ENCODE measurements at places on chromosomes 6 and 20.

- DNase-seq, result no peak
These were observed 11.8 kb upstream of the FOXF2 start for GRCh38 chr6:1377526-1377925.

GRCh38 chr6:54194067-54194466 lies 82.8 kb downstream of the MLIP start:
- no peak for DNase-seq

GRCh38 chr6:72525821-72526510 lies 95.9 kb upstream of the KCNQ5 start:
- no peak for DNase-seq

DNA sequence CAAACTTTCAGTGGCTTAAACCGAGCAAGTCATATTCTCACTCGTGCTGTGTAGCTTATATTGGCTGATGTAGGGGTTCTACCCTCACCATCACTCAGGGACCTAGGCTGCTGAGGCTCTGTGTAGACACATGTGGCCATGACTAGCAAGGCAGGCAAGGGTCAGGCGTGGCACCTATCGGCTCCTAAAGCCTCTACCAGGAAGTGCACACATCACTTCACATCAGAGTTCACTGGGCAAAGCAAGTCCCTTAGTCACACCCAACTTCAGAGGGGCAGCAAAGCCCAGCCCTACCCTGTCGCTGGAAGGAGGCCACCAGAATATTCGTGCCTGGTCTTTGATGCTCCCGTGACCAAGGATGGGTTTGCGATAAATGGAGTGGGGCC lies 42.9 kb downstream of the PPP1R14C start:
- DNase-seq, result no peak

GRCh38 chr6:100693249-100693927 lies 187.7 kb downstream of the ASCC3 start:
- DNase-seq, result no peak

DNA sequence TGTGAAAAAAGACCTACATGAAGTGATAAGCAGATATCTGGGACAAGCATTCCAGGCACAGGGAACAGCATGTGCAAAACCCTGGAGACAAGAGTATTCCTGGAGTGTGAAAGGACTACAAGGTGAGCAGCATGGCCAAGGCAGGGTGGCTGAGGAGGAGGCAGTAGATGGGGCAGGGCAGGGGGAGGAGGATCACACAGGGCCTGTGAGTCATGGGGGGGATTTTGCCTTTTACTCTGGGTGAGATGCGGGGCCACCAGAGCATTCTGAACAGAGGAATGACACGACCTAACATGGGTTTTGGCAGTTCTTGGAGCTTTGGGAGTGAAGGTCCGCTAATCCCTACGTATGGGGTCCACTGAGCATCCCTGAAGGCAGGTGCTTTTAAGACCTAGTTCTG lies 69.8 kb upstream of the CCN6 start:
- no peak for DNase-seq

DNA sequence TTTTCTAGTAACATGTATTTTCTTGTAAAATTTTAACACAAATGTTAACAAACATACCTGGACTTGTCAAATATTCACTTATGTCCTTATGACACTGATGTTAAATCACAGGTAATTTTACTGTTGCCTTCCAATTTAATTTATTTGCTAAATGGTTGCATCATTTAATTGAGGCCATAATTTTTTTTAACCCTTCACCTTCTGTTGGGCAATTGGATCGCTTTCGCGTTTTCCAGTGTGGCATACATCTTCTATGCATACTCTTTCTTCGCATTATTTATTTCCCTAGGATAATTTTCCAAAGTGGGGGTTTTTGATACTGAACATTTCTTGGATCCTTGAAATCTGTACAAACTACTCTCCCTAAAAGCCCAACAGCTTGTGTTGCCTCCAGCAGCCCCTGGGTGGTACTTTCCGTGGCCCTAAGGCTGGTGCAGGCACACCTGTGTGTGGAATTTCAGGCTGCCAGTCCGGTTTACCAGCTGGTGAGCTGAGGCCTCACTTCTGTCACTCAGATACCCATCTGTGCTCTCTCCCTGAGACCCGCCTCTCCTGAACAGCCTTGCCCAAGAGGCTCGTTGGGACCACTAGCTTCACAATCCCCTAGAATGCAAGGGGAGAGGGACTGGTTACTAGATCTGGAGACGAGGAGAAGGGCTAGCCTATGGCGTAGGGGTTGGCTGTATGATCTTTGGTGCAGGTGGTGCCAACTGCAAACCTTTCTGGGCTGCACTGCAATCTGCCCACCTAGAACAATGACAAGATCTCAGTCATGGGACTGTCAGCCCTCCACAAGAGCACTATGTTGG lies 11.2 kb upstream of the C20orf144 start:
- DNase-seq, result no peak

- DNase-seq, result no peak
These were observed 20.6 kb downstream of the KCNQ5 start for GRCh38 chr6:72642435-72642834.

DNA sequence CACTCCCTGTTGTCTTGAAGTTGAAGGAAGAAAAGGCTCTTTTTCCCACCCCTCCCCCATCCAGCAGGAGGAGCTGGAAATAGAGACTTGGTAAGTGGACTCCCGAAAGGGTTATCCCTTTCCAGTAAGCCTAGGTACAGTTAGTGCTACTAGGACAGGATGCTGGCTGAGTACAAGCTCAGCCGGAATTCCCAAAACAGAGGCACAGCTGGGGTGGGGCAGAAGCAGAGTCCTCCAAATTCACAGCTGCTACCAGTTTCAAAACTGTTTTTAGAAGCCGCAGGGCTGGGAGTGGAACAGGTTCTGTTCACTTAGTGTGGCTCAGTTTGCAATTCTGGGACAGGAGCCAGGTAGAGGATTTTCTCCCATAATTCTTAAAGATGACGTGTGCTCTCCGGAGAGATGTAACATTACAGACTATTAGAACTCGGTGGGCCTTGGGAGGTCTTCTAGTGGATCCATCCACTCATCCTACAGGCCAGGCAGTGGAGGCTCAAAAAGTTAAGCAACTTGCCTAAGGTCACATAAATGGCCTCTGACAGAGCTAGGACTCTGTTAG lies 19.0 kb upstream of the UTRN start:
- no peak for DNase-seq

- DNase-seq, result peak; percentile 33
These were observed 8.0 kb downstream of the SLC17A3 start for GRCh38 chr6:25866011-25866410.

DNA sequence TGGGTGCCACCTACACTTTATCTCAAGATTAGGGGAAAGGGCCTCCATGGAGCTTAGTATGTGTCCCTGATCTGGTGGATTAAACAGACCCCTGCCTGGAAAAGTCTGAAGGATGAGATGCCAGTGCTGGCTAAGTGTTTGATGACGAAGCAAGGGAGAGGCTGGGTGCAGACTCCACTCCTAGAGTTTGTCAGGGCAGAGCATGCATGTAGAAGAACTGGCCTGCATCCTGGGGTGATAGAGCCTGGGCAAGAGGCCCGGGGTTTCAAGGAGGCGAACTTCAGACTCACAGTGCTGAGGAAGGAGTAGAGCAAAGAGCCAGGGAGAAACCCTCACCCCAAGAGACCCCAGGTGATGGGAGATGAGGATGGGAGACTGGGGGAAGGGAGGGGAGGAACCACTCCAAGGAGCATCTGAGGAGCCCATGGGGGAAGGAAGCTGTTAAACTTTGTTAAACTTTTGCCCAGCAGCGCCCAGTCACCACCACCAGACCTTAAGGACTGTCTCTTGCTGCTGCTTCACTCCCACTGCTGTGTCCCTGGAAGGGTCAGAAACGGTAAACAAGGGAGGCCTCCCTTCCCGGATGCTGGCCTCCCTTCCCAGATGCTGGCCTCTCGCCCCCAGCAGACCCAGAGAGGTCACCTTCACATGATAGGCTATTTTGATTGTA lies 61.6 kb downstream of the RPRD1B start:
- no peak for DNase-seq

DNA sequence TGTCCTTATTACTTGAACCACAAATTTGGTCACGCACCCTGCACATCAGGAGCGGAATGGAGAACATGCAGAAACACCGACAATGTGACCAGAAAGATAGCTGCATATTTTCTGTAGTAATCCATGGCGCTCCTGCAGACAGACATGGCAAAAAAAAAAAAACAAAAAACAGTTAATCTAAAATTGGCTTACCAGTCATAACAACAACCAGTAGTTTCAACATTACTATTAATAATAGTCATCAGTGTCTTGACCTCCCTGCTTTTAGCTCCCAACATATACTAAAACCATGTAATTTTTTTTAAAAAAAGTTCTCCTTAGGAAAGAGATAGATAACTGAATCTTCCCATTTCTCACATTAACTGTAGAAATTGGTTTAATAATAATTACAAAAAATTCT lies 6.8 kb downstream of the CGA start:
- DNase-seq, result no peak

DNA sequence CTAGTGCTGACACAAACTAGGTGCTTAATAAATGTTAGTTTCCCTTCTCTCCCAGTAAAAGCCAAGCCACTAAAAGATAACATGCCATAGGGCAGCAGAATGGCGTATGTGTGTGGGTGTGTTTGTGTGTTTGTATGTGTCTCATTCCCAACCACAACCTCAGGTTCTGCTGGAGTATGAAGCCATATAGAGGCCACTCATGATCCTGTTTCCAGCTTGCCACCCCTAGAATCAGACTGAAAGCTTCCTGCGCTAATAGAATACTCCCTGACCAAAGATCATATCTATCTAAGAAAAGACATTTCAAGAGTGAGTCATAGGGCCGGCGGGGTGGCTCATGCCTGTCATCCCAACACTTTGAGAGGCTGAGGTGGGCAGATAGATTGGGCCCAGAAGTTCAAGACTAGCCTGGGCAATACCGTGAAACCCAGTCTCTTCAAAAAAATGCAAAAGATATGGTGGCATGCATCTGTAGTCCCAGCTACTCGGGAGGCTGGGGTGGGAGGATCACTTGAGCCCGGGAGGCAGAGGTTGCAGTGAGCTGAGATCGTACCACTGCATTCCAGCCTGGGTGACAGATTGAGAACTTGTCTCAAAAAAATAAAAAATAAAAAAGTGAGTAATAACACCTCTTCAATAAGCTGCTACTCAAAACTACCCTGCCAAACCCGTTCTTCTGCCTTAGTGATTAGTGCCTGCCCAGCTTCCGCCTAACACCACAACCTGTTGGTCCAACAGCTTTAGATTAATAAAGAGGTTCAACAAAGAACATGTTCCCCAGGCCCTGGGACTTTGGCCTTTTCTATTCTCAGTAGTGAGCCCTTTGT lies 11.8 kb upstream of the SNRPC start:
- peak; percentile 18 for DNase-seq

DNA sequence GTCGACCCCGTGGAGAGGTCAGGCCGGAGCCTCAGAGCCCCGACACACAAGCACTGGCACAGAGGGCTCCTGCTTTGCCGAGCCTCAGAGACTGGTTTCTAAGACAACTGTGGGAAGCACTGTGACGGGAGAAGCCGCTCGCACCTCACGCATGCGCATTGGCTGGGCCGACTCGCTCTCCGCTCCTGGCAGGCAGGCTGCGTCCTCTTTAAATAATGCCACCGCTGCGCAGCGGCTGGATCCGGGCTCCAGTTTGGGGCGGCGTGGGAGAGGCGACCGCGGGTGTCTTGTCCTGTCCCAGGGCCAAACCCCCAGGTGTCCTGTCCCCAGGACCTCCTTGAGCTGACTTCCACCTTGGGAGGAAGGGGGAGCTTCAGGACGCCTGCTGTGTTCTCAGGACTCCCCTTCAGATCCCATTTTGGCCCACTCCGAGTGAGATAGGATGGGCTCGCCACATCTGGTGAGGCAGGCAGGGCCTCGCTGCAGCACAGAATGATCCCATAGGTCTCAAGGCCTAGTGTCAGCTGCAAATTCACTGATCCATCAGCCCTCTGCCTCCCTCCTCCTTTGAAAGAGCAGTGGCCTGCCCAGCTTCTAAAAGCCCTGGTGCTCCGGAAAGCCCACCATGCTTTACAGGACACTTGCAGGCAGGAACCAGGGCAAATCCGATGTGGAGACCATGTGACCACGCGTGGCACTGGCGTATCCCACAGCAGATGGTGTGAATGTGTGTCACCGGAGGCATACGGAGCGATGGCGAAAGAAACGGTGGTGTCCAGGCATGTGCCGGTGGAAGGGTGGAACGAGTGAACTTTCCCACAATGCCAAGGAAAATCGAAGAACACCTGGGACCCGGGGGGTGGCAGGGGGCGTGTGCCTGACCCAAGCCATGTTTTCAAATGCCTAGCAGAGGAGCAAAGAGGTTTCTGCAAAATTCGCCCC lies 169.3 kb upstream of the ZNF337 start:
- peak; percentile 80 for DNase-seq

DNA sequence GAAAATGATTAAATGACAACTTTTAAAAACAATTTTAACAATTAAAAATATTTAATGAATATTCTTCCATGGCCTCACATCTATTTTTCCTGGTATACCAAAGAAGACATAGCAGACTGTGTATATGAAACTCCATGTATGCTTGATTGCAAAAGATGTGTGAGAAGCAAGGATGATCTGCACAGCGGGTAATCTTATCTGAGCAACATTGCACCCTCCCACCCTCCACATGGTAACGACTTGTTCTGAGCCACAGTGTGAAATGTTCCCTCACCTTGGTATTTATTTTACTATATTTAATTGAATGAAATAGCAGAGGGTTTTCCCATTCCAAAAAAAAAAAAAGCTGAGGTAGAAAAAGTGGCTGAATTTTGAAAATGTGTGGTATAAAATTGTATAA lies 204.4 kb downstream of the SYNE1 start:
- DNase-seq, result no peak

DNA sequence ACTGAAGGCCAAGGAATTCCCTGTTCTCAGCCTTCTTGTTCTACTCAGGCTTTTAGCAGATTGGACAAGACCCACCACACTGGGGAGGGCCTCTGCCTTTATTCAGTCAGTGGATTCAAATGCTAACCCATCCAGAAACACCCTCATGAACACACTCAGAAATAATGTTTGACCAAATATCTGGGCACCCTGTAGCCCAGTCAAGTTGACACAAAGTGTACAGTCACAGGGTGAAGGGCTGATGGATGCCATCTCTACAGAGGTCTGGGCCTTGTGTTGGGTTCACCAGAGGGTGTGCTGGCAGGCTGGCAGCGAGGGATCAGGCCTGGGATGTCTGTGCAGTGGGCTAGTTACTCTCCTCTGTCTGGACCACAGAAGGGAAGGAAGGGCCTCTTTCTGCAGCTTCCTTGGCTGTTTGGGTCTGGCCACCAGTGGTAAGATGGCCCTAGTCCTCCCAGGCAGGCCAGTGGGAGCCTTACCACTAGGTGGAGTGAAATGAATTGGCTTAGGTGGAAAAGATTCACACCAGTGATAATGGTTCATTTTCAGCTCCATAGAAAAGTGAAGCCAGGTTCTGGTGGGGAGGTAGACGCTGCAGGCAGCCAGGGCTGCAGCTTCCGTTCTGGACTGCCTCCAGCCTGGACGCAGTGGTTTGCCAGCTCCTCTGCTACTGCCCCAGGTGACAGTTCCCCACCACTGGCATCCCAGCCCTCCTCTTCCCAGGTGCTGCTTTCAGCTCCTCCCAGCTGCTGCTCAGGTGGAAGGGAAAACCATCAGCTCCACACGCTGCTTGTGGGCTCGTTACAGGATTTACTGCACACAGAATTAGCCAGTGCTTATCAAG lies 9.2 kb downstream of the TUBB2A start:
- DNase-seq, result no peak

All from activated CD4-positive, alpha-beta T cell treated with anti-CD3 and anti-CD28 coated beads, Interleukin-2, amount 50 U/mL, for 16 hours (primary cell).